OCI-LY7 (cell line): ENCODE measurements at places on chromosomes 6 and 20. TPM values are rescaled to one million over a fixed set of nuclear protein-coding genes. Genes with fewer than 3 reads are reported as not detected.

GRCh38 chr6:52511572-52512151, 65.2 kb downstream of the TRAM2 start:
- no peak for DNase-seq

GRCh38 chr20:48620507-48621375, 207.1 kb downstream of the PREX1 start:
- DNase-seq, result peak; percentile 77

Gene RNF182
- total RNA-seq, result not detected in 2 replicates

Gene TREM2
- total RNA-seq, result not detected in 2 replicates

Gene OPN5
- not detected in 2 replicates for total RNA-seq

Gene ELOVL2
- not detected in 2 replicates for total RNA-seq
